GM23248 (cell line): ENCODE measurements at places on chromosomes 1 and 21. TPM values are rescaled to one million over a fixed set of nuclear protein-coding genes. Genes with fewer than 3 reads are reported as not detected.

DNA sequence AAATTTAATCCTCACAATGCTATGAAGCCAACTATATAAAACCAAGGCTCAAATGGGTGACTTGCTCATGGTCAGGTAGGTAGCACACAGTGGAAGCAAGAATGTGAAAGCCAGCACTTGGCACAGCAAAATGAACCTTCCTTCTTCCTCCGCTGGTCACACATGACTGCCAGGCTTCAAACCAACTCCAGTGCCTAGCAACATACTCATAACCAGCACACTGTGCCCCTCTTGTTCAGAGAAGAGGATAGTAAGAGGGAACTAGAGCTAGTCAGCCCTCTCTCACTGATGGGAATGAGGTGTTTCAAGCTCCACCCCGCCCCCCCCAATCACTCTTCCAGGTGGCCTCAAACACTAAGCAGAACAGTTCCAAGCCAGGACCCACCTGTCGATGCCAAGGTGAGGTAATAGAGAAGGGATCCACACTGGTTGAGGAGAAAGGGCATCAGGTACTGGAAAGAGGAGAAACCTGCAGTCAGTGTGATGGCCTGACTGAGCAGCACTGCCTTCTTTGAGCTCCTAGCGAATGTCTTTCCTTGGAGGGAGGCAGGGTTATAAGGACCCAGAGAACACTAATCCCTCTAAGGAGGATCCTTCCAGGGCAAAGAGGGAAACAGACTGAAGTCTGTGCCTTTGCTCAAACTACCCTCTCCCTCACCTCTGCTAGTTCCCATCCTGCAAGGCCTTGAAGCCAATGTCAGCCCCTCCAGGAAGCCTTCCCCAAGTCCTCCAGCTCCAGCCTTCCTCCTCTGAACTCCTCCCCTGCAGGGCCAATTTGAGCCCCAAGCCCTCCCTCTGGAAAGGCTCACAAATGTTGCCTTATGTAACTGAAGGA lies 1.2 kb downstream of the TMEM234 start:
- no peaks in the 10 kb centered on the region for H3K27me3 ChIP-seq
- H3K4me3 ChIP-seq = peak overlapping the region; percentile 95
- peaks cover 16% of the 10 kb centered on the region for H3K36me3 ChIP-seq
- DNase-seq = no peak
- peak overlapping the region; percentile 86 for H3K27ac ChIP-seq

DNA sequence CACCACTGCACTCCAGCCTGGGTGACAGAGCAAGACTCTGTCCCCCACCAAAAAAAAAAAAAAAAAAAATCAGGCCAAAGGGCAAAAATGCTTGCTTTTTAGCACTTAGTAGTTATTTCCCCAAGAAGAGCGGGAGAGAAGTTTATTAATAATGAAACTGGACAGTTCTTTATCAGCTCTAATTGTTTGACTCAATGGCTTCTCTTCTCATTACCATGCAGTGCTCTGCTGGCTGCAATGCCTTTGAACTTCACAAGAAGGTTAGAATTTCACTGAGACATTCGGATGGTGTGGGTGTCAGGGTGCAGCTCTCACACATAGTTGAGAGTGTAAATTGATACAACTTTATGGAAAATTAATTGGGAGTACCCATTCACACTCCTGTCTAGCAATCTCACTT lies 63.7 kb downstream of the EDARADD start:
- no peaks in the 10 kb centered on the region for H3K36me3 ChIP-seq
- H3K27me3 ChIP-seq = no peaks in the 10 kb centered on the region
- no peak overlapping the region for H3K4me3 ChIP-seq
- no peak for DNase-seq
- no peak overlapping the region for H3K27ac ChIP-seq
- H3K4me1 ChIP-seq = no peaks in the 10 kb centered on the region

- H3K27me3 ChIP-seq = no peaks in the 10 kb centered on the region
- no peak overlapping the region for H3K4me3 ChIP-seq
- no peaks in the 10 kb centered on the region for H3K36me3 ChIP-seq
- peak; percentile 10 for DNase-seq
- H3K4me1 ChIP-seq = peaks cover 40% of the 10 kb centered on the region
- H3K27ac ChIP-seq = peak overlapping the region; percentile 83
Measured at GRCh38 chr21:16116069-16116468, 386.3 kb downstream of the USP25 start.

GRCh38 chr1:227299241-227299627 lies 19.1 kb downstream of the CDC42BPA start:
- H3K27me3 ChIP-seq = no peaks in the 10 kb centered on the region
- DNase-seq = peak; percentile 64
- H3K4me1 ChIP-seq = peaks cover 22% of the 10 kb centered on the region
- H3K36me3 ChIP-seq = no peaks in the 10 kb centered on the region
- H3K27ac ChIP-seq = peak overlapping the region; percentile 70

Gene ADAM30
- not detected in 2 replicates for polyA plus RNA-seq
